ENCODE measurements at places on chromosomes 11 and 22. TPM values are rescaled to one million over a fixed set of nuclear protein-coding genes. Genes with fewer than 3 reads are reported as not detected.
A peak's percentile ranks its signal among the peaks of the same experiment; 100 is the strongest.

Gene KCNJ11
- total RNA-seq, result 22.3 TPM

- no peak overlapping the region for H3K4me3 ChIP-seq
- no peak overlapping the region for H3K27ac ChIP-seq
- H3K4me1 ChIP-seq, result no peaks in the 10 kb centered on the region
- no peaks in the 10 kb centered on the region for H3K27me3 ChIP-seq
- no peaks in the 10 kb centered on the region for H3K36me3 ChIP-seq
Observed at GRCh38 chr11:60310407-60310998, 16.6 kb upstream of the MS4A6E start.

- no peaks in the 10 kb centered on the region for H3K36me3 ChIP-seq
- no peaks in the 10 kb centered on the region for H3K4me1 ChIP-seq
- H3K4me3 ChIP-seq, result no peak overlapping the region
- no peaks in the 10 kb centered on the region for H3K27me3 ChIP-seq
- DNase-seq, result peak; percentile 81
- no peak overlapping the region for H3K27ac ChIP-seq
Observed at GRCh38 chr11:131867457-131868257, 497.2 kb downstream of the NTM start.

GRCh38 chr11:104700609-104701008 lies 197.7 kb downstream of the CASP12 start:
- no peak overlapping the region for H3K4me3 ChIP-seq
- DNase-seq, result no peak

Gene SCGB1D2
- total RNA-seq, result 1.1 TPM

GRCh38 chr22:19517171-19517500 lies 7.1 kb downstream of the CLDN5 start:
- no peak for DNase-seq
- no peak overlapping the region for H3K4me3 ChIP-seq
- H3K36me3 ChIP-seq, result no peaks in the 10 kb centered on the region
- H3K27ac ChIP-seq, result no peak overlapping the region

DNA sequence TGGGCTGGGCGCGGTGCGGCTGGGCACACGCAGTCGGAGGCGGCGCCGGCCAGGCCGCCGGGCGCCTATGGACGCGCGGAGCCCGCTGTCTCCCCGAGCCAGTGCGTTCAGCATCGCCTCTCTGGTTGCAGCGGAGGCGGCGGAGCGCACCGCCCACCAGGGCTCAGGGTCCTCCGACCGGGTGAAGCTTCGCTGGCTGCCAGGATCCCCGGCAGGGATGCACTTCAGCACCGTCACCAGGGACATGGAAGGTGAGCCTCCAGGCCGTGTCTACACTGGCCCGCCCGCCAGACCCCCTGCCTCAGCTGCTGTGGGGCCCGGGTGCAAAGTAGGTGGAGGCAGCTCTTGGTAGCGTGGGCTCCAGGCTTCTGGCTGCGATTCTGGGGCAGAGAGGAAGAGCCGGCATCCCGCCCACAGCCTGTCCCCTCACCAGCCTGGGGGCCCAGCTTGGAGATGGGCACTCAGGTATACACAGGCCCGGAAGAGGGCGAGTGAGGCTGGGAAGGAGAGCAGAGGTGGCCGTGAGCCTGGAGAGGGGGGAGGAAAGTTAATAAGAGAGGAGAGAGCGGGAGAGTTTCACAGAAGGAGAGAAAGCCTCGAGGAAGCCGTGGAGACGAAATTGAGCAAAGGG lies 1.0 kb upstream of the TBX1 start:
- peaks cover 27% of the 10 kb centered on the region for H3K4me1 ChIP-seq
- no peaks in the 10 kb centered on the region for H3K36me3 ChIP-seq
- DNase-seq, result no peak
- H3K4me3 ChIP-seq, result no peak overlapping the region
- H3K27me3 ChIP-seq, result peaks cover 93% of the 10 kb centered on the region
- H3K27ac ChIP-seq, result no peak overlapping the region

- H3K4me3 ChIP-seq, result no peak overlapping the region
- H3K4me1 ChIP-seq, result peaks cover 24% of the 10 kb centered on the region
- peaks cover 42% of the 10 kb centered on the region for H3K27me3 ChIP-seq
- DNase-seq, result no peak
- no peak overlapping the region for H3K27ac ChIP-seq
Observed at GRCh38 chr11:69707176-69707575, 3.4 kb upstream of the FGF19 start.

Measured in heart left ventricle (tissue), 16 donors.